Suprapubic skin (tissue), 4 donors: ENCODE measurements at places on chromosomes 11 and 22.

GRCh38 chr22:23743303-23743705 is 7.6 kb downstream of the ZNF70 start:
- DNase-seq = no peak
- no peaks in the 10 kb centered on the region for H3K27me3 ChIP-seq
- H3K4me1 ChIP-seq = peaks cover 4% of the 10 kb centered on the region
- peaks cover 45% of the 10 kb centered on the region for H3K36me3 ChIP-seq
- no peak overlapping the region for H3K4me3 ChIP-seq

- peaks cover 11% of the 10 kb centered on the region for H3K27me3 ChIP-seq
- H3K36me3 ChIP-seq = no peaks in the 10 kb centered on the region
- H3K27ac ChIP-seq = no peak overlapping the region
- peaks cover 9% of the 10 kb centered on the region for H3K4me1 ChIP-seq
Measured at GRCh38 chr11:43931717-43932039, 10.8 kb upstream of the C11orf96 start.

GRCh38 chr11:32840587-32840986 is 10.9 kb downstream of the PRRG4 start:
- H3K4me3 ChIP-seq = no peak overlapping the region
- H3K4me1 ChIP-seq = peaks cover 4% of the 10 kb centered on the region
- H3K27me3 ChIP-seq = no peaks in the 10 kb centered on the region
- H3K27ac ChIP-seq = no peak overlapping the region

- peak overlapping the region; percentile 7 for H3K4me3 ChIP-seq
- H3K4me1 ChIP-seq = peaks cover 6% of the 10 kb centered on the region
Measured at GRCh38 chr11:105110688-105111030, 28.9 kb downstream of the CARD18 start.

DNA sequence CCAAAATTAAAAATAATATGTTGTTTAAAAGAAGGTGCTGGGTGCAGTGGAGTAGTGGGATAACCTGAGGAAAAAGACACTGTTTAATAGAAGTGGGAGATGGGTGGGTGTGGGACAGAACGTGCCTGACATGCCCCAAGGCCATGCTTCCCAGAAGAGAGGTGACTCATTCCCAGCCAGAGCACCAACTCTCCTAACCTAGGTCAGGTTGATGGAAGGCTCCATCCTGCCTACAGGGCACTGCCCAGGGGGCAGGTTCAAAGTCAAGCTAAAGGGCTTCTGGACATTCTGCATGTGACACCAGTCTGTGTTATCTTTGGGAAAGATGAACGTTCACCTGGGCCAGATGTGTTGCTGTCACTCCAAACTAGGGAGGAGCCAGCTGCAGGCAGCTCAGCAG is 453.1 kb downstream of the SOX6 start:
- H3K4me1 ChIP-seq = no peaks in the 10 kb centered on the region
- no peak overlapping the region for H3K27ac ChIP-seq
- no peaks in the 10 kb centered on the region for H3K27me3 ChIP-seq
